Left renal cortex interstitium (tissue), 4 donors: ENCODE measurements at places on chromosomes 16 and 17.

GRCh38 chr16:70520612-70521297 lies 2.6 kb downstream of the COG4 start:
- no peak for DNase-seq

GRCh38 chr16:68902969-68903345 lies 59.6 kb downstream of the TANGO6 start:
- no peak for DNase-seq

GRCh38 chr16:85211271-85211801 lies 99.1 kb upstream of the CIBAR2 start:
- DNase-seq = no peak

- peak; percentile 47 for DNase-seq
Observed at GRCh38 chr17:33038740-33039139, 47.1 kb downstream of the SPACA3 start.

DNA sequence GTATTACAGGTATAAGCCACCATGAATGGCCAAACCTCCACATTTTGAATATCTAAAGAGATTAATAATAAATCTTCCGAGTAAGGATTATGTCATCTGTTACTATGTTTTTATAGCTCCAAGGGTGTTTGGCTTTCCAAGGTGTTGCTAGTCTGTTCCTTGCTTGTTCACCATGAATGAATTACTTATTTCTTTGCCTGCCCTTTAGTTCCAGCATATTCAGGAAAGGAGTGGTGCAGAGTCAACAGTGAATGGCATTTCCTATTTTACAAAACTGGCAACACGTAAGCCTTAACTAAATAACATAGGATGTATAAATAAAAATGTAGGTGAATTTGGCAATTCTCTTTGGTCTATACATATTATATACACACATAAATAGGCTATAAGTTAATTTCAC lies 70.3 kb downstream of the MYO1D start:
- DNase-seq = no peak

DNA sequence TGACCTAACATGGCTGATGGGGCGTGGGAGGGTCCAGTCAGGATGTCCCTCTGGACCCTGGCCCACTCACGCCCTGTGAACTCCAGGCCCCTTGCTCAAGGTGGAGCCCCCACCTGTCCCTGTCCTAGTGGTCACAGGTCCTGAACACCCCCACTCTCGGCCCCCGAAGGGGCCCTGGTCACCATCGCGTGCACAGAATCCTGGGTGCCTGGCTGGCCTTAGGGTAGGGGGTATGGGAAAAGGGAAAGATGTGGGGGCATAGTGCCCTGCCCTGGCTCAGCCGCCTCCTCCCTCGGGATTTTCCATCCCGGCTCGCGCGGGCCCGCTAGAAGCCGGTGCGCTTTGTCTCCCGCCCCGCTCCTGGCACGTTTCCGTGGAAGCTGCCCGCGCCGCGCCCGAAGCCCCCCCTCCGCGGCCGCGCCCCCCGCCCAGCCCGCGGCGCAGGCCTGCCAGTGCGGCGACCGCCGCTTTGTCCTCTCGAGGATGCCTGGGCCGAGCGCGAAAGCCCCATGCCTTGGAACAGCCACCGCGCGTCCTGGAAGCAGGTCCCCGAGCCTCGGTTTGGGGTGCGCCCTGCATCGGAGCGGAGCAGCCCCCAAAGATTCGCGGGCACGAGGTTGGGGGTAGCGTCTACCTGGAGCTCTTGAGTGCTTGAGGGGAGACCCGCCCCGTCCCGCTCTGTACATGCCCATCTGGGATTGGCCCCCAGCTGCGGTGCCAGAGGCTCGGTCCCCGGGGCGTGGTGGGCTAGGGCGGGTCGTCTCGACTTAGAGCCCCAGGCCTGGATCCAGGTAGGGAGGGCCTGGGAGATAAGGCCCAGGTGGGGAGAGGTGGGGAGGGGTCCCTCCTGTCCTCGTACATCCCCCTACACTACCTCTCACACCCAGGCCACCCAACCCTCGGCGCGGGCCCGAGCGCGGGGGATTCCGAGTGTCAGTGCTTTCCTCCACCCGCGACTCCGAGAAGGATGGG lies 1.3 kb downstream of the SMPD3 start:
- DNase-seq = no peak

DNA sequence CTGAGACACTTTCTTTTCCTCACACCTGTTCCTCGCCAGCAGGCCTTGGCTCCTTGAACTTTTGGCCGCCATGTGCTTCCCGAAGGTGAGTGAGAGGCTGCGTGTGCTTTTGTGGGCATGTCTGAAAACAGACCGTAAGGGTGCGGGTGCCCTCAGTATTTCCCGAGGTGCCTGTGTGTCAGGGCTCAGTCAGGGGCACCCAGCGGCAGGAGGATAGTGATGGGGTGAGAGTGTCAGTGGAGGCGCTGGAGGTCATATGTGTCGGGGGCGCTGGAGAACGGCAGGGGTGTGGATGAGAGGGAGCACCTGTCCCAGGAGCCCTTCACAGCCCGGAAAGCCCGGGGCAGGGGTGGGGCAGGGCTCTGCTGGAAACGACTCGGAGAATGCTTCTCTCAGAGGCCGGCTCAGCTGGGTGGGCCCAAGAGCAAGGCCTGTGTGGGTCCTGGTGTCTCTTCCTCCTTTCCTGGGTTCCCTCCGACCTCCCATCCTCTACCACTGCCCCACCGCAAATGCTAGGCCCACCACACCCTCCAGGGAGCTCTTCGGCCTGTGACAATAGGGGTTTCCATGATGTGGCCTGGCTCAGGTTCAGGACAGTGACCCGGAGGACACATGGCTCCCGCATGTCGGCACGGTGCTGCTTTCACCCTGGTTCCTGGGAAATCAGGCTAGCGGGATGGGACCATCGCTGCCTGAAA lies 451 bp downstream of the IL32 start:
- DNase-seq = no peak

DNA sequence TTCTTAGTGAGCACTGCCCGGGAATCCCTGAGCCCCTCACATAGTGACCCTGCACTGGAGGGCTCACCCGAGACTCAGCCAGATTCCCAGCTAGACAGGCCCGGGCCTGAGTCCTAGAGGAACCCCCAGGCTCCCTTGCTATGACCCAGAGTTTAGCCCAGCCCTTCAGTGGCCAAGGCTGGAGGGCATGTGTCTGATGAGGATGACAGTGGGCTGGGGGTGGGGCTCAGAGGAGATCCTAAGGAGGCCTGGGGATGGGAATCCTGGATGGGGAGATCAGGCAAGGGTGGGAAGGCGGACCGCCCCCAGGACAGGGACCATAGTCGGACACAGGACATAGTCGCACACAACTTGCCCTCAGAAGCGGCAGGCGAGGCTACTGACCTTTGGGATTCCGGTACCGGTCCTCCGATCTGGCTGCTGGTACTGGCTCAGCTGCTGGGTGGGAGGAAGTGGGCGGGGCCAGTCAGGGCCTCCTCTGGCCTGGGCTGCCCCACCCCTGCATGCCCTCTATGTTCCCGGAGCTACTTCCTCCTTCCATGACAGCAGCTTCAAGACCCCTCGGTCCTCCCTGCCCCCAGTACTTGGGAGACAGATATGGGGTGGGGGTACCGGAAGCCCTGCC lies 1.1 kb downstream of the CD79B start:
- DNase-seq = no peak

GRCh38 chr16:79815049-79815448 lies 214.5 kb upstream of the MAF start:
- no peak for DNase-seq

GRCh38 chr16:19696328-19696727 lies 21.7 kb downstream of the KNOP1 start:
- DNase-seq = no peak

GRCh38 chr17:71292006-71292405 lies 828.8 kb upstream of the SOX9 start:
- no peak for DNase-seq

DNA sequence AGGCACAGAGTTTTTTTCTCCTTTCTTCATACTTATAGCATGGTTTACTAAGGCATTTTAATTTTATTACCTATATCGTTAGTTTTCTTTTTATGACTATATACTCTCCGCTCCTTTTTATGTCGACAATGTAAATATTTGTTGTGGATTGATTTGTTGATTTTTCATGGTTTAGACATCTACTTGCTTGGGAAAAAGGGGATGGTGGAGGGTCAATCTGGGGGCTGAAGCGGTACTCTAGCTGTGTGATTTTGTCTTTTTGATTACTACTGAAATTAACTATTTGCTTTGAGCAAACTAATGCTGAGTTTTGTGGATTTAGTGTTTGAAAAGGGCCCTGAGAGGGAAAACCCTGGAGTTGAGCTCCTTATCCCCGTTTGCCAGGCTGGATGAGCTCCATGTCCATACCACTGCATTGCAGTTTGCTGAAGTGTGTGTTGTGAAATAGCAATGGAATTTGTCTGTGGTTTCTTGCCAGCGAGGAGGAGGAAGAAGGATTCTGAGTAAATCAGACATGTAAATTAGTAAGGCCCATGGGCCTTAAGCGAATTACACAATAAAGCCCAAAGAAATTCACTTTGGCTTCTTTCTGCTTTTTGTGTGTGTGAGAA lies 72.0 kb downstream of the FTO start:
- DNase-seq = no peak

GRCh38 chr17:29165261-29165660 lies 14.9 kb downstream of the MYO18A start:
- no peak for DNase-seq

GRCh38 chr17:60156746-60157145 lies 7.0 kb downstream of the CA4 start:
- no peak for DNase-seq

DNA sequence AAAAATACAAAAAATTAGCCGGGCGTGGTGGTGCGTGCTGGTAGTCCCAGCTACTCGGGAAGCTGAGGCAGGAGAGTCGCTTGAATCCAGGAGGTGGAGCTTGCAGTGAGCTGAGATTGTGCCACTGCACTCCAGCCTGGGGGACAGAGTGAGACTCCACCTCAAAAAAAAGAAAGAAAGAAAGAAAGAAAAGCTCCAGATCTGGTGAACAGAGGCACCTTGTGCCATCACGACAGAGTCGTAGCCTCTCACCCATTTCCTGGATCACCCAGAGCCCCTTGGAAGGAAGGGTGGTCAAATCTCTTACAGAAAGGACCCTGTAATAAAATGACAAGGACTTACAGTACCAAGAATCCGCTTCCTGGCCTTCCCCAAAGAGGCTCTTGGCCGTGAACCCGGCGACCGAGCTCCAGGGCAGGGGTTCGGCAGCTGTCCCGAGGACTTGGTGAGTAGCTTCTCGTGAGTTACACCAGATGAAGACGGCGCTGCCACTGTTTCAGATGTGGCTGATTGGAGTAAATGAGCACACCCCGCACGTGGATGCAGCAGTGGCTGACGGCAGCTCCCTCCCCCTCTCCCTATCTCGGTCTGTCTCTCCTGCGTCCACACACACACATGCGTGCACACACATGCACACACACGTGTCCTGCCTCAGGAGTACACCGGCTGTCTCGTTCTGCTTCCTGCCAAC lies 13.5 kb downstream of the LGALS3BP start:
- no peak for DNase-seq

- no peak for DNase-seq
Observed at GRCh38 chr16:12272264-12272663, 295.7 kb downstream of the SNX29 start.

DNA sequence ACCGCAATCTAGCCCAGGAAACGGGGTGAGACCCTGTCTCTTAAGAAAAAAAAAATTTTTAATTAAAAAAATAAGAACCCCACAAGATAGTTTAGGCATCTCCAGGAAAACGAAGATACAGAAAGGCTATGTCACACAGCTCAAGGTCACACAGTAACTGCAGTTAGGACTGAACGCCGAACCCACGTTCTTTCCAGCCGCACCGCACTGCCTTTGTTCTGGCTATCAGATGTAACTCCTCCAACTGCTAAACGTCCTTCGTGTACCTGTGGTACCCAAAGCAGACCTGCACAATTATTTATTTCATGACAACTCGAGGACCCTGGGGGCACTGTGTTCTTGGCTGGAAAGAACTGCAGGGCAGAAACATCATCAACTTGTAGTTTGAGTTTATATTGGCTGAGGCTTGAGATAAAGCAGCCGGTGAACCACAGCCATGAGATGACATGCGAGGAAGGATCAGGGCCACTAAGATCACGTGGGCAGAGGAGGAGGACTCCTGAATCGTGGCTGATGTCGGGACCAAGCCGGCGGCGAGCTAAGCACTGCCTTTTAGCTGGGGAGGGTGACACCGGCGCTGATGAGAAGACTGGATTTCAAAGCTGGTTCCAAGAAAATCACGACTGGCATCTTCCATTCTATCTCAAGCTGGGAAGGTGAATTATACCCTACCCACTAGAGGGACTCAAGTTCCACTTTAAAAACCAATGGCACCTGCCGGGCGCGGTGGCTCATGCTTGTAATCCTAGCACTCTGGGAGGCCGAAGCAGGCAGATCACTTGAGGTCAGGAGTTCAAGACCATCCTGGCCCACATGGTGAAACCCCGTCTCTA lies 20.7 kb upstream of the MNT start:
- no peak for DNase-seq

GRCh38 chr17:50206604-50207293 lies 5.3 kb upstream of the COL1A1 start:
- DNase-seq = no peak

DNA sequence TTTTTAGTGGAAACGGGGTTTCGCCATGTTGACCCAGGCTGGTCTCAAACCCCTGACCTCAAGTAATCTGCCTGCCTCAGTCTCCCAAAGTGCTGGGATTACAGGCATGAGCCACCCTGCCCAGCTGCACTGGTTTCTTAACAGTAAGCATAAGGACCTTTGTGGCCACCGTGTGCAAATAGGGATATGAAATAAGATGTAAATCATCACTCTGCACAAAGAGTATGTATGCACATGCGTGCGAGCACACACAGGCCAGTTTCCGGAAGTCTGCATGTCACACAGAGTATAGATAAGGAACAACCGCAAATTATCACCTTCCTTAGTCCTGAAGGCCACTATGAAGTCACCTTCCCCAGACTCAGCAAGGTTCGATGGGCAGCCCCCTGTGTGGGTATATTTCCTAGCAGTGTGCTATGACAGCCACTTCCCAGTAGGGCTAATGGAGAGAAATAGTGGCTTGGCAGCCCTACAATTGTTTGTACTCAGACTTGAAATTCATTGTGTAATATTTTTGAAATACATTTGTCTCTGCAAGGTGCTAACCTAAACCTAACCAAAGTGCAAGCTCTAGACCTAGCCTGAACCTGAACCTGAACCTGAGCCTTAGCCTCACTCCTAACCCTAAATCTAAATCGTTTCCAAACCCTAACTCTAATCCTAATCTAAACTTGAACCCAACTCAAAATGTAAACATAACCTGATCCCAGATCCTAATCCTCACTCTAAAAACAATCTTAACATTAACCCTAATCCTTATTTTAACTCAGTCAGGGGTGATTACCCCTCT lies 48.4 kb upstream of the SKAP1 start:
- no peak for DNase-seq

DNA sequence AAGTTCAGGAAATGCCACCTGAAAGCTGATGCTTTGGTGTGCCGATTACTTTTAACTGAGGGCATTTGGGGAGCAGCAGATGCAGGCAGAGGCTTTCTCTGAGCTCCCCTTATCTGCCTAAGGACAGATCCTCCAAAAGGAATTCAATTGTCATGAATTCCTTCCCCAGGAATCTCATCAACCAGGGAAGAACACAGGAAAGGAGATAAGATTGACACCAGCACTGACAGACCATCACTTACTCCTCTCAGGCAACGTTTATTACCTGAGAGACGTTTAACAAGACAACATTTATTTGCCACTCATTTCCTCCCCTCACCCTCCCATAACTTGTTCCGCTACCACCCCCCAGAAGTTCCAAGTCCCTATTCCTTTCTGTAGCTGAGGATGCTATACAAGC lies 17.6 kb upstream of the CDRT4 start:
- no peak for DNase-seq

- no peak for DNase-seq
Observed at GRCh38 chr17:29710891-29711418, 88.2 kb upstream of the CORO6 start.
